ENCODE measurements at places on chromosomes 11 and 22. TPM values are rescaled to one million over a fixed set of nuclear protein-coding genes. Genes with fewer than 3 reads are reported as not detected.

NAV2 gene
- total RNA-seq = 6.3 TPM

PYGM gene
- 0.23 TPM for total RNA-seq

ASPHD2 gene
- 0.17 TPM for total RNA-seq

NCAM1 gene
- total RNA-seq = 2.1 TPM

Measured in liver (tissue), 10 donors.